ENCODE measurements at places on chromosomes 11 and 22.

- no peak for DNase-seq
Measured at GRCh38 chr11:131822506-131822905, 452.1 kb downstream of the NTM start.

DNA sequence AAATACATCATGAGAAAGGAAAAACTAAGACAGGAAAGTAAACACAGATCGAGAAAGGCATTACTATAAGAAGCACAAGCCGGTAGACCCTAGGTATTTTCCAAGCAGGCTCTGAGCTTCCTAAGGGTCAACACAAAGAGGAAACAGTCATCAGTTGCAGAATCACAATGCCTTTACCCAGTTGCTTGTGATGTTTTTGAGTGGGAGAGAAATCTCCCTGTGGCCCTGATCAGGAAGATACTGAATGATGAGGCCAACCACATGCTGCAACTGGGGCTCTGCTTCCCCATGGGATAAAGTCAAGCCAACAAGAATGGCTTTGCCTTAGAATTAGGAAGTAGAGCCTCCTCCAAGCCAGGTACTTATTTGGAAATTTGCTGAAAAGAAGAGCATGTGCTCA is 132.6 kb downstream of the MICAL2 start:
- no peak for DNase-seq

DNA sequence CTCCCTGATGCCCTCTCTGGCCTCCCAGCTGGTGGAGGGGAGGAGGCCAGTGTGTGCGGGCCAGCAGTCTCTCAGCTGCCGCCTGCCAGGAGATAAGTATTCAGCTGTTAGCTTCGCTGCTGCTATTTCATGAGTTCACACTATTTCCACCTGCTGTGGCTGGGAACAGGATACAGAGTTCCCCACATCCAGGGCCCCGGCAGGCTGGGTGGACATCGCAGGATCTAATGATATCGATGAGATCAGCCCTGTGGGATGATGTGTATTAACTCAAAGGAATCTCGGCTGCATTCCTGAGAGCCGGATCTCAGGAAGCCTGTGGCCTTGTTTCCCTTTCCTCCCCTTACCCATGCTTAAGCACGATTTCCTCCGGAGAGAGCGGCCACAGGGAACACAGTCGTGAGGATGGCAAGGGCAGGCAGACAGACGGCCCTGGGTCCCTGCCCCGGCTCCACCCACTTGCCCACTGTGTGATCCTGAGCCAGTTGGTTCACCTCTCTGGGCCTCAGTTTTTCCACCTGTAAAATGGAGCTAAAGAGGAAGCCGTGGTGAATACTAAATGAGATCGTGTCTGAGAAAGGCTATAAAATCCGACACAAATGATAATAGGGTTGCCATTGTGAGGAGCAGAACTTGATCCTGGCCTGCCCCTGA is 6.5 kb upstream of the PVALB start:
- no peak for DNase-seq

- DNase-seq, result peak; percentile 13
Measured at GRCh38 chr11:1887451-1888346, 4.0 kb downstream of the PRR33 start.

- DNase-seq, result no peak
Measured at GRCh38 chr11:69170704-69171103, 15.0 kb downstream of the SMIM38 start.

GRCh38 chr11:114819028-114819427 is 140.7 kb downstream of the NXPE2 start:
- no peak for DNase-seq

GRCh38 chr11:64231546-64231945 is 1.2 kb downstream of the DNAJC4 start:
- DNase-seq, result no peak

DNA sequence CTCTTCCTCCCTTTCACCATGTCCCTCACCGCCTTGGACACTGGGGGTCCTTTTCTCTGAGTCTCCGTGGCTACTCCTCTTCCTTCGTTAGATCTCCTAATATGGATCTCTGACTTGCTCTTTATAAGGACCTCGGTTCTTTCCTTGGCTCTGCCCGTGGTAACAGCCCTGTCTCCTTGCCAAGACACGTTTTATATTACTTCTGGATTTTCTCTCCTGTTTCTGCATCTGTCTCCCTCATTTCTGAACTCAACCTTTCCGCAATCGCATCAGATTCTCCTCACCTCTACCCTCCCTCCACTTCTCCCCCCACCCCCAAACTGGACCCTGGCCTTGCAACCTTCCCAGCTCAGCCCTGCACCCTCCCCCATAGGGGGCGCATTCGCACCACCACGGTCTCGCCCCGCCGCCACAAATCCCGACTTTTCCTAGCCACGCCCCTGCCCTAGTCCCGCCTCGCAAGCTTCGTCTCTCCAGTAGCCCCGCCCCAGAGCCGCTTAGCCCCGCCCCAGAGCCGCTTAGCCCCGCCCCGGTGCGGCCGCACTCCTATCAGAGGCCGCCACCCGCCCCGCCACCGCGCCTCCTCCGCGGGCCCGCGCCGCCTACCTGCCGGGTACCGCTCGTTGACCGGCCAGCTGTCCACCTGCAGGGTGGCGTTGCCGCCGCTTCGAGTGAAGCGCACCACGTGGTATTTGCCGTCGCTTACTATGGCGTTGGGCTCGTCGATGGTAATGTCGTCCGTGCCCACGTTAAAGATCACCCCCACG is 39.0 kb downstream of the SLC22A12 start:
- DNase-seq, result no peak

GRCh38 chr11:32039149-32039548 is 51.7 kb upstream of the RCN1 start:
- DNase-seq, result no peak

GRCh38 chr11:76861490-76861953 is 804 bp downstream of the ACER3 start:
- no peak for DNase-seq

- no peak for DNase-seq
Measured at GRCh38 chr11:74468936-74469335, 1.6 kb upstream of the KCNE3 start.

- peak; percentile 67 for DNase-seq
Measured at GRCh38 chr22:38733329-38733723, 22.5 kb downstream of the SUN2 start.

DNA sequence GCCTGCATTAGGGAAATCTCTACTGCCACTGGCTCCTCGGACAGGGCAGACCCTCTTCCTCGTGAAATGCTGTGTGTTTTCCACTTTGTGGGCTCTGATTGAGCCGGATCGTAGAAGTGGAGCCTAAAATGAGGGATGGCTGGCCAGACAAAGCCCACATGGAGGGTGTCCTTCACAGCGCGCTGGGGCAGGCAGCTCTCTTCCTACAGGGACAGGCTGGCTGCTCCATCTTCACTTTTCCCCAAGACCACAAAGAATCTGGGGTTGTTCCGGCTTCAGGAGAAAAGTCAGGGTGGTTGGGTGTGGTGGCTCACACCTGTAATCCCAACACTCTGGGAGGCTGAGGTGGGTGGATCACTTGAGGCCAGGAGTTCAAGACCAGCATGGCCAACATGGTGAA is 94.9 kb downstream of the MORC2 start:
- DNase-seq, result no peak

Measured in GM13977 (cell line).